ENCODE measurements at places on chromosomes 11 and 22.

- no peak for DNase-seq
Observed at GRCh38 chr11:67489203-67489884, 6.5 kb downstream of the AIP start.

DNA sequence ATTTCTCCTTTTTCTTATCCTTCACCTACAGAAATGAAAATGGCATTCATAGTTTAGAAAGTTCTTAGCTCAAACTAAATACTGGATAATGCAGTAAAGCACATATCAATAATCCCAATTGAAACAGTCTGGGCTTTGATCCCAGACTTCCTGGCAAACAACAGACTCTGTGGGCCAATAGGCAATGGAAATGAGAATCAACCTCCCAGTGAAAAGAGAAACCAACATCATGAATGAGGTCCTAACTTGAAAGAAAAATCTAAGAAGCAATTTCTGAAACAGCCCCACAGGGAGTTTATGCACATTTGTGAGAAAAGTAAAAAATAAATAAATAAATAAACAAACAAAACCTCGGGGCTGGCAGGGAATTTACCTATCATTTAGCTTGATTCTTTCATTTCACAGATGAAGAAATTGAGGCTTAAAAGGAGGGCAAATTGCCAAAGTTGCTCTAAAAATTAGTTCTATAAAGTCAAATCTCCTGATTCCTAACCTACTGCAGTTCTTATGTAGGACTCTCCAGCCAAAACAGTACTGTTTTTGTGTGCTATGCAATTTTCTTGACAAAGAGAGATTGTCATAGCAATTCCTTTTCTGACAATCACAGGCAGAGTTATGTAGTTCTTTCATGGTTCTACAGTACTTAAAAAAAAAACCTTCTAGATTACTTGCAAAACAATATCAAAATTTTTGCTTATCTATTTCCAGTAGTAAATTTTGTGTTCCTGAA is 265.8 kb downstream of the GRM5 start:
- DNase-seq = no peak

- no peak for DNase-seq
Observed at GRCh38 chr11:17767914-17768313, 33.3 kb downstream of the KCNC1 start.

- DNase-seq = no peak
Observed at GRCh38 chr11:59224351-59224928, 11.7 kb upstream of the MPEG1 start.

DNA sequence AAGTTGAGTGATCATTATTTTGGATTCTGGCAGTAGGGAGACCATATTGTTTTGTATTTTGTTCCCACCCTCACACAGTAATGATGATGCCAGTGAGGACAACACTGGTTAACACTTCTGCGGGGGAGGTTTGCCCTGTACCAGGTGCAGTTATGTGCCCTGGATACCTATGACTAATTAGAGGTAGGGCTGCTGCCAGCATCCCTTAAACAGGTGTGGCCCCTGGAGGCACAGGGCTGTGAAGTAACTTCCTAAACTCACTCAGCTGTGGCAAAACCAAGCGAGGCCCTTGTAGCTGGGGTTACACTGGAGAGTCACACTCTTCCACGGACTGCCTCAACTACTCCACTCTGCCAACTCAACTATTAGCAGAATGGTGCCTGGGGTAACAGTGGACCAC is 64.5 kb downstream of the MCM5 start:
- DNase-seq = no peak

DNA sequence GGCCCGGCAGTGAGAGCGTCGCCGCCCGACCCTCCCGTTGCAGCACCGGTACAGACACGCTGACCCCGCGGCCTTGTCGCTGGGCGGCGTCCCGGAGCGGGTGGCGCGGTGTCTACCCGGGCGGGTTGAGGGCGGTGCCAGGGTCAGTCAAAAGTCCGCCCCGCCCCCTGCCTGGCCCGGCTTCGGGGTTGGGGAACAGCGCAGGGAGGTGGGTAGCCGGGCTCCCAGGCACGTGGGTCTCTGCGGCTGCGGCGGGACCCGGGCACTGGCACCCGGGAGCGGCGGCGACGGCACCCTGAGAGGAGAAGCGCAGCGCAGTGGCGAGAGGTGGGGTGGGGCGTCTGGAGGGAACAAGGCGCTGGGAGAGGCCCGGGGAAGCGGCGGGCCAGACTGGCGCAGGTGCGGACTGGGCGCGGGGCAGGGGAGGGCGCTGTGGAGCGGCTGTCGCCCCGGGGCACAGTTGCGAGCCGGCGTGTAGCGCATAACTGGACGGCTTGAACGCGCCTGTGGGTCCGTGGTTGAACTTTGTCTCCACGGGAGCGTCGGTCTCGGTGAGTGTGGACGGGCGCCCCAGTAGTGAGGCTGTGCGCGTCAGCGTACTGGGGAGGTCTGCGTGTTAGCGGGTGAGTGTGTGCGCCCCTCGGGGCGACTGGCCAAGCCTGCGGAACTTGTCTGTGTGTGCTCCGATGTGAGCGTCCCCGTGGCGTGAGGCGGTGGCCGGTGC is at the start of gene P2RY2:
TSS of gene P2RY2 (plus strand) at position 176 of the 724 bp plus-strand sequence. CDS start 15,879 bp downstream, outside the sequence.
- peak; percentile 52 for DNase-seq

DNA sequence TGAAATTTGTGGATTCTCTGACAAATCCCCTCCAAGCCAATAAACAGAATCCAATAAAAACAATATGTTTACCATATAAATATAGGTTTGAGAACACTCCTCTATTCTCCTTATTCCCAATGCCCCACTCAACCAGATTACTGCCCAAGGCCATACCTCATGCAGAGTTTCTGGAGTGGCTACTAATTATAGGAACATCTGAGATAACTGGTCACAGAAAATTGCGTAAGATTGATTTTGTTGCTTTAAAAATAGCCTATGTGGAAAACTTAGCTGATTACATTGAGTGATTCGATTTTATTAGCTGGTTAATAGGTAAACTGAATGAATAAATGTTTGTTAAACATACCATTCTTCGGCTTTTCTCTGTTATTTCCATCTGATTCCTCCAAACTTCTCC is 48.0 kb downstream of the ME3 start:
- no peak for DNase-seq

DNA sequence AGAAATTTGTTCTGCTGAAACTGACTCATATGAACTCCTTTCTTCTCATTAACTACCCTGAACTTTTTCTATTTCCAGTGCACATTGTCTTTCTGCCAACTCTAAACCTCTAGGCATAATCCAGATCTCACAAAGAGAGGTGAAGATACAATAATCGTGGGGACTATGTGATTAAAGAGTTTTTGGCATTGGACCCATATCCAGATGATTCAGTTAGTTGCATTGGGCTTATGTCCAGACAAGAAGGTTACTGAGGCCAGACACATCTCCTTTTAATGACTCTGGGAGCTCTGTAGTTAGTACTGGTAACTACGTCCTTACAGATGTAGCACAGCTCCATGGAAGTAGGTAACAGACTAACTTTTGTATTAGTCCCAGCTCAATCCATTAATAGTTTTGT is 273.0 kb downstream of the CASP12 start:
- peak; percentile 18 for DNase-seq

GRCh38 chr22:33219648-33220384 is 161.6 kb upstream of the SYN3 start:
- no peak for DNase-seq

- no peak for DNase-seq
Observed at GRCh38 chr11:22807391-22807790, 22.2 kb downstream of the SVIP start.

GRCh38 chr11:503179-503981 is 3.7 kb downstream of the RNH1 start:
- no peak for DNase-seq

GRCh38 chr11:65130631-65131416 is 3.5 kb downstream of the SYVN1 start:
- no peak for DNase-seq

GRCh38 chr11:91470656-91471055 is 754.0 kb upstream of the FAT3 start:
- DNase-seq = peak; percentile 26

DNA sequence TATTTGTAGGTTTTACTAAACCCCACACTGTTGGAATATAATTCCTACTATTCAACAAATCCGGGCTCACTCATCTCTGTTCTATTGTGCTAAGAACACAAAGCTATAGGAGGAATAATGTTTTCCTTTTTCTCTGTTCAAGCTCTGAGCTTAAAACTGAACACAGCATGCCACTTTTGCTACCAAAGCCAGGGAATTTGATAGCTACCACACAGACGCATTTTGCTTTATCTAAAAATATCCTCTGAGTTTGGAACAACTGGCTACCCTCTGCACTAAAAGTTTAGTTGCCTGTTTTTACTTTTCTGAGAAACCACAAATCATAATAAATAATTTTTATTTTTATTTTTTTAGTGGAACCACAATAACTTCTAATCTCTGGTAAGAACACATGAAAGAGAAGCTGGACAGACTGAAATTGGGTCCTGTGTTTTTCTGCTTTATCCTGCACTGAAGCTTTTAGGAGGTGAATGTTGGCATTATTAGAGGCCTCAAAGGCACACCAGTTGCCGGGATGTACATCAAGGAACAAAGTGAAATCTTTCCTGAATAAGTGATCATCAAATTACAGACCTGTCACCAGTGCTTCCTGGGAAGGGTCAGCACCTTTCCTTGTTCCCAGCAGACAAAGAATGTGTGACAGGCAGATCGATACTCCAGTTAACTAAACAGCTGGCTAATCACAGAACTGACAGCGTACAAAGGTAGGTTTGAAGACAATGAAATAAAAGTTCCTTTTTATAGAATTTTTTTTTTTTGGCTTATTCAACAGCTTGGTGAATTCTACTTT is 523.2 kb upstream of the TENM4 start:
- DNase-seq = no peak

DNA sequence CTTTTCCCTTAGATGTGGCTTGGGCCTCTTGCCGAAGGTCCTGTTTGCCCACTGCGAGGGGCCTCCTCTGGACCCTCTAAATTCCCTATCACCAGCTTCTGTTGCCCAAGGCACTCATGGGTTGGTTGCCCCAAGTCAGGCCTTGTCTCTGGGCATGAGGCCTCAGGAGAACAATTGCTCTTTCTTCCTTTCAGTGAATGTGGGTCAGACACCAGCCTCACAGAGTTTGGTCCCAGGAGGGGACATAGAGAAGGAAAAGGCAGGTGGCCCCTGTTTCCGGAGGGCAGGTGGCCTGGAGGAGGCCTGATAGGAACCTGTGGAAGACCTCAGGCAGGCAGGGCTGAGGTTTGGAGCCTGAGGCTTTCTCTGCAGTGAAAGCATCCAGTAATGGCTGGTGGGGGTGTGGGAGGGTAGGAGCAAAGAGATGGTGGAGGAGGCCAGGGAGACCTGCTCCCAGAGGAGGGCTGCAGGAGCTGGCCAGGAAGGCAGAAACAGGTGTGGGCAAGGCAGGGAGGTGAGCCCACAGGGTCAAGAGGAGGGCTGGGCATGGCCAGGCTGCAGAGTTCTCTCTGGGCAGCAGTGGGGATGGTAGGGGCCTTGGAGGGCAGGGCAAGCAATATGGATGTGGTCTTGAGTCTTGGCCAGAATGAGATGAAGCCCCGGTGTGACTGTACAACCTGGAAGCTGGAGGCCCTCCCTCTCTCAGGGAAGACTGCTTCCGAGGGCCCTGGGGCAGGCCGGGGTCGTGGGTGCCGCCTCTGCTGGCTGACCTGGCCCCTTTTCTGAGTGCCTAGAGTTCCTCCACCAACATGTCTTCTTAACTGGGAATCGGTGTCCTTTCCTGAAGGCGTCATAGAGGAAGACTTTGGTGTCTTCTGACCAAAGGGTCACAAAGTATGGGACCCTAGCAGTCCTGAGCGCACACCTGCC is 28.0 kb upstream of the LMO1 start:
- no peak for DNase-seq

GRCh38 chr11:65170058-65170534 is at the start of gene SPDYC:
SPDYC (plus strand) TSS chr11:65170233; CDS start chr11:65171358, 1,125 bp downstream.
- DNase-seq = no peak

- DNase-seq = no peak
Observed at GRCh38 chr11:112655371-112655770, 305.8 kb upstream of the NCAM1 start.

DNA sequence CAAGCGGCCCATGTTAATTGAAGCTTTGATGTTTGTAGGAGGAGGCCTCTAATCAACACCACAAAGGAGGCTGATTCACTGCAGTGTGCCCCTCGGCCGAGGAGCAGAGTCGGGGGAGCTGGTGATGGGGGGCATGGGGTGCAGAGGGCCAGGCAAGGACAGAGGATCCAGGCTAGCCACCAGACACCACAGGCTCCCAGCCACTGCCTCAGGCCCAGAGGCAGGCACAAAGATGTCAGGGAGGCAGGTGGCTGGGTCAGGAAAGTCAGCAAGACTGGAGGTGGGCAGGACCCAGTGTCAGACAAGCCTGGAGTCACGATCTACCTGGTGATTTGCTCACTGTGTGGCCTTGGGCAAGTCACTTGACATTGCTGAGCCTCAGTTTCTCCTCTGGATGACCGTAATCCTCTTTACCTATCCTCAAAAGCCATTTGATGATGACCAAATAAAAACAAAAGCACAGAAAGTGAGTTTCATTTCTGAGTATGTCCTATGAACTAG is 121.0 kb downstream of the BUD13 start:
- DNase-seq = no peak

DNA sequence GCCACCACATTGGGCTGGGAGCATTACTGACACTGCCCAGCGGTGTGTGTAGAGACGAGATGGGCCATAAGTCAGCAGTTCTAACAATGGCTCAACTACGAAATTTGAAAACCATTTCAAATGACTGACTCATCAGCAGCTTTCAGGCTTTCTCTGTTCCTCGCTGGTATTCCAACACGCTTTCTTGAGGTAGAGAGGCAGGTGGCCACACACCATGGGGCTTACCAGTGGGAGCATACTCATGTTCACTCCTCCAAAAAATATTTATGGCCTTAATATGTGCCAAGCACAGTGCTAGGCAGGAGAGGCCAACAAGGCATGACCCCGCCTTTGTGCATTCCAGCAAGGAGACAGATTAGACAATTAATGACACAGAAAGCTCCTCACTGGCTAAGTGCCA is 20.3 kb downstream of the ARFGAP2 start:
- DNase-seq = no peak

DNA sequence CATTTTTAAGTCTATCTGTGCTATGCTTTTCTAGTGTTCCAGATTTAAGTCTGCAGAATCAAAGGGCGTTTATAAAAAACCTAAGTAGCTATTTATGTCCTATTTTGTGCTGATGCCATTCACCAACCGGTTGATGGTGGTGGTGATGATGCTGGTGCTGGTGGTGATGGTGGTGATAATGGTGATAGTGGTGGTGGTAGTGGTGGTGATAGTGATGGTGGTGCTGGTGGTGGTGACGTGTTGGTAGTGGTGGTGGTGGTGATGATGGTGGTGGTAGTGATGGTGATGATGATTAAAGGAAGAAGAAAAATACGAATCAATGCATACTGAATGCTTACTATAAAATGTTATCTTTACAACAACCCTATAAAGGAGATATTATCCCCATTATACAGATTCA is 178.2 kb downstream of the OPCML start:
- DNase-seq = no peak

GRCh38 chr11:130725421-130726233 is 190.7 kb downstream of the SNX19 start:
- peak; percentile 58 for DNase-seq

DNA sequence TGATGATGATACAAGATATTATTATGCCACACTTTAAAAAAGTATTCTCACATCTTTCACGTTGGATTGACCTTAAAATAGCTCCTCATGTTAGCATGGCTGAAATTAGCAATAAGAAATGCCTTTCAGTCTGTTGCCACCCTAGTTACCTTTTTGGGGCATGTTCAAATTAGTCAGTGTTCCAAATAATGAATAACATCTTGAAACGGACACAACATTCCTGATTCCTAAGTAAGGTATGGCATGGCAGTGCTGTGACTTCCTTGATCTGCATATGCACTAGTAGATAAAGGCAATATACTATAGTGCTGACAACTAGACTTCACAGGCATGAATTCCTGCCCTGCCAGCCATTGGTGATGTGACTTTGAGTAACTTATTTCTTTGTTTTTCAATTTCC is 914.5 kb downstream of the METTL15 start:
- no peak for DNase-seq

Data from mammary epithelial cell (primary cell).